ENCODE measurements at places on chromosomes 11 and 22.

DNA sequence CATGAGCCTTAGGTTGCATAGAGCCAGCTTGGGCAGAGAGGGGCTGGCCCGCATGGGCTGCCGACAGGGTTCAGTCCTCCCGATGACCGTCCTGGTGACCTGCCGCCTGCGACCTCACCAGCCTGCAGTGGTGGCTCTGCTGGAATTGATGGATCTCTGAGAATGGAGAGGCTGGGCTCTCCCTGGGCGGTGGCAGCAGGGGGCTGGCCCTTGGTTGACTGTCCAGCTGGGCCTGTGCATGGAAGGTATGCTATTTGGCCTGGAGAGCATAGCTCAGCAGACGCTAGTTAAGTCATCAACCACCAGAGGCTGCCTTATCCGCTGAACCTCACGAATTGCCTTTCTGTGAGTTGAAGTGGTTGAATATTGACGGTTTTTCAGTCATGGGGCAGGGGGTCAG, 19.7 kb downstream of the GRAMD4 start:
- DNase-seq: no peak

GRCh38 chr11:6498121-6498520, 1.0 kb downstream of the DNHD1 start:
- DNase-seq: no peak

DNA sequence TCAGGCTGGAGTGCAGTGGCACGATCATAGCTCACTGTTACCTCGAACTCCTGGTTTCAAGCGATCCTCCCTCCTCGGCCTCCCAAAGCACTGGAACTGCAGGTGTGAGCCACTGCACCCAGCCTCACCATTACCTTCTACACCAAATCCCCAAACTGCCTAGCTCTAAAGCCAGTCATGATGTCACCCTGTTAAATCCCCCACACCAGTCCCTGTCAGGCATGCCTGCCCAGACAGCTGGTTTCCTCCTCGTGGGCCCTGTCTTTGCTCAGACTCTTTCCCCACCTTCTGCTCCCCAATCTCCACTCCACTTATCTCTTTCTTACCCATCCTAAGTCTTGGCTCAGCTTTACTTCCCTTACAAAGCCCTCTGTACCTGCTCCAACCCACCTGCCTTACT, 12.5 kb upstream of the EXPH5 start:
- no peak for DNase-seq

DNA sequence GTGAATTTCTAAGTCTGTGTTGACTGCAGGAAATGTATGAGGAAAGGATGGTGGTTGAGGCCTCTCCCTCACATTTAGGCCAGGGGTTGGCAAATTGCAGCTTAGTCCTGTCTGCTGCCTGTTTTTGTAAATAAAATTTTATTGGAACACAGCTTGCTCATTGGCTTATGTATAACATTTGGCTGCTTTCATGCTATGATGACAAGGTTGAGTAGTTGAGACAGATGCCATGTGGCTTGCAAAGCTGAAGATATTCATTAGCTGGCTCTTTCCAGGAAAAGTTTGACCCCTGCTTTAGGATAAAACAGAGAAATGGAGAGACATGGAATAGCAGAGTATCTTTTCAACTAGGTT, 46.2 kb downstream of the BCR start:
- DNase-seq: no peak

Measured in SK-N-SH (cell line).